ENCODE measurements at places on chromosomes 1 and 21. TPM values are rescaled to one million over a fixed set of nuclear protein-coding genes. Genes with fewer than 3 reads are reported as not detected.

- DNase-seq: peak; percentile 90
These were observed 28.4 kb downstream of the TMCC2 start for GRCh38 chr1:205255941-205256780.

GRCh38 chr1:226017070-226017469 is 17.9 kb upstream of the SDE2 start:
- DNase-seq: no peak

The STUM gene
- 0.85 TPM for total RNA-seq

The HFM1 gene
- total RNA-seq: 1.7 TPM

All from left ventricle myocardium inferior (tissue), 1 donor.